ENCODE measurements at places on chromosomes 1 and 21. TPM values are rescaled to one million over a fixed set of nuclear protein-coding genes. Genes with fewer than 3 reads are reported as not detected.

CTSK gene
- total RNA-seq = 0.54 TPM

HSD3B1 gene
- not detected for total RNA-seq

RHCE gene
- total RNA-seq = 2.4 TPM

HLX gene
- 8.1 TPM for total RNA-seq

UBE4B gene
- 38.5 TPM for total RNA-seq

PLXNA2 gene
- 0.27 TPM for total RNA-seq

PIGR gene
- total RNA-seq = not detected

RNF207 gene
- total RNA-seq = 2.2 TPM

RORC gene
- total RNA-seq = 0.54 TPM

IL20 gene
- total RNA-seq = not detected

CLDN14 gene
- not detected for total RNA-seq

TFF2 gene
- total RNA-seq = not detected

BATF3 gene
- 3.2 TPM for total RNA-seq

All from hematopoietic multipotent progenitor cell (in vitro differentiated cells).